ENCODE measurements at places on chromosomes 13 and 19.

DNA sequence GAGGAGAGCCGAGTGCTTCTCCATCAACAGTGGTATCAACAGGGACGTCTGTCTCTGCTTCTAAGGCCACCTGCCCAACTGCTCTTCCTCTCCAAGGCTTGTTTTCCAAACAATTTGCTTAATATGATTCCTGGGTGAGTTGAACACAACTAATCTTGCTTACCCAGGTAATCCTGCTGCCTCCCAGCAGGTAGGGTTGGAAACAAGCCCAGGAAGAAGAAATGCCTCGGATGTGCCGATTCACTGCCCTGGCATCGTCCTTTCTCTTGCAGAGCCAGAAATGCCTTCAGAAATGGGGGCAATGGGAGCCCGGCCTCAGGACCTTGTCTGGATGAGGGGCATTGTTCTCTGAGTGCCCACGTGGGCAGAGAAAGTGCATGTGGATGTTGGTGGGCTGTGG is 51.9 kb upstream of the C1QTNF9B start:
- DNase-seq = no peak

GRCh38 chr13:52187029-52187423 is 27.6 kb upstream of the NEK3 start:
- no peak for DNase-seq

GRCh38 chr13:71068041-71068440 is 799.0 kb downstream of the DACH1 start:
- peak; percentile 3 for DNase-seq

DNA sequence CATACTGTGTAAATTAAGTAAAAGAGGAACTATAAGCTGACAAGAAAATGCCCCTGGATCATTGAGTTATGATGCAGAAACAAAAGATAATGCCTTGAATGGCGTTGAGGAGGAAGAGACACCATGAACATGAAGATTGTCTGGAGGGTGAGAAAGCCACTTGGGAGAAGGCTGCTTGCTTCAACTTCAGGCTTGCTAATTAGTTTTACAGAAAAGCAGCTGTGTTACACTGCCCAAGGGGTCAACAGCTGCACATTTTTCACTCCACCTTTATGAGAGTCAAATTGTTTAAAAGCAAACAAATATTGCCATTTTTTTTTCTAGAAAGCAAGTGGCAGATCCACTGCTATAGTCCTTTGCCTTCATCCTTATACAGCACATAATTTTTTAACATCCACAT is 35.5 kb upstream of the KLF12 start:
- no peak for DNase-seq

DNA sequence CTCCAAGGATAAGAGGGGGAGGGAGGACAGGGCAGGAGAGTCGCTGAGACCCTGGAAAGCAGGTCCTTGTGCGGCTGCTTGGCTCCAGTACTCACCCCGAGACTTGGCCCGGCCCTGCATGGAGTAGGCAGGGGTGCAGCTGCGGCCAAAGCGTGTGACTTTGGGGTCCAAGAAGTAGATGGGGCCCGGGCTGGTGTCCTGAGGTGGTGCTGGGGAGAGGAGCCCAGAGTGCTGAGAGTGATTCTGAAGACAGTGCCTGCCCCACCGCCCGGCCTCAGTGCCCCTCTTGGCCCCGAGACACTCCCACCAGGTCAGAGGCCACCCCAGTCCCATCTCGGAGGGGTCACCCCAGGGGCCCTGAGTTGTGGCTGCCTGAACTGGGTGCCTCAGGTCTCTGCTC is 6.7 kb upstream of the SHC2 start:
- DNase-seq = no peak

DNA sequence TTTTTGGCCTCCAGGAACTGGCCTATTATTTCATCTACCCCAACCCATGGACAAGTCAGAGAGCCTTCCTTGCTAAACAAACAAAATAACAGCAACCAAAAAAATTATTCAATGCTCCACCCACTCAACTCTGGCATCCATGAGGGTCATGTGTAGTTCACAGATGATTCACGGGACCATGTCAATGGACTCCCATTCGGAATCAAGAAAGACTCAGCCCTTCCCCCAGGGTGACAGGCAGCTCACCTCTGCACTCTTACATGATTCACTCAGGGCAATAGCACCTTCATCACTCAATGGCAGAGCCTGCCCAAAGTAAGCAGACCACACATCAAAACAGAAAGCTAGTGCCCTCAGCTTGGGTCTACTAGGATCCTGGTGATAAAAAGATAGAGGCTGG is 14.3 kb upstream of the SCEL start:
- DNase-seq = no peak

GRCh38 chr19:47427241-47428176 is 8.2 kb upstream of the MEIS3 start:
- peak; percentile 54 for DNase-seq

DNA sequence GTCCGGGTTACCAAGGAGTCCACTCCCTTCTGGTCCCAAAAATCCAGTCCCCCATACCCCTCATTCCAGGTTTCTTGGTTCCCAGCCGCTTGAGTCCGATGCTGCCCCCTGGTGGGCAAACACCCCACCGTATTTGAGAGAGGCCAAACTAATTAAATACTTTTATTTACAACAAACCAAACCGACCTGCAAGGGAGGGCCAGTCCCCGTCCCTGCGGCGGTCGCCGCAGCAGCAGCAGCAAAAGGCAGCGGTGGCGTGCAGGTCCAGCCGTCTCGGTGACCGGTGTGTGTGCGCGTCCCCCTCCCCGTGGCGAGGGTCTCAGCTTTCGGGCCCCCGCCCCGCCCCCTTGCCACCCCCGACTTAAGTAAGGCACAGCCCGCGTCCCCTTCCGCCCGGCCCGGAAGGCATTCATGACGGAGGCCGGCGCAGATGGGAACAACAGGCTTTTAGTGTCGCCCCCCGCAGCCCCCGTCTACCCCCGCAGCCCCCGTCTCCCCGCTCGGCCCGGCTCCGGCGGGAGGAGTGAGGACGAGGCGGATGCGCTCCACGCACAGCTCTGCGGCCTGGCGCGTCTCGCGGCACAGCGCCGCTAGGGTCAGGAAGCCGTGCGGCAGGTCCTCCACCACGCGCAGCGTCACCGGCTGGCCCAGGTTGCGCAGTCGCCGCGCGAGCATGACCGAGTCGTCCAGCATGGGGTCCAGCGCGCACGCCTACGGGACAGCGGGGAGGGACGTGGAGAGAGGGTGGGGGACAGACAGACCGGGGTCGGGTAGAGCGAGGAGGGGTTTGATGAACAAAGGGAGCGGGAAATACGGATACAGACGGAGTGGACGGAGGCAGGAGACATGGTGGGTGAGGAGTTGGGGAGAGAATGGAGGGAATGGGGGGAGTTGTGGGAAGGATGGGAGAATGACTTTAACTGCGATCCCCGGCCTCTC is 11.5 kb upstream of the CNFN start:
- peak; percentile 26 for DNase-seq

DNA sequence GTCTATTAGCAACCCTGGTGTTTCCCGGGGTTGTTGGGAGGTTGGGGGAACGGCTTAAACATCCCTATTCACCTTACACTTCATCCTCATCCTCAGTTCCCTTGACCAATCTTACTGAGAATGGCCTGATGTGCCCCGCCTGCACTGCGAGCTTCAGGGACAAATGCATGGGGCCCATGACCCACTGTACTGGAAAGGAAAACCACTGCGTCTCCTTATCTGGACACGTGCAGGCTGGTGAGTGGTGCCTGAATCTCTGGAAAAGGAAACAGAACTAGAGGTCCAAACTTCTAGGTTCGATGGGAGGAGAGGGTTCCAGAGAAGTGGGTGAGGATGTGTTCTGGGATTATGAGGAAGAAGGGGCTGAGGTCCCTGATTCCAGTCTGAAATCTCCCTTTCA is 5.9 kb downstream of the PINLYP start:
- DNase-seq = no peak

- DNase-seq = no peak
Observed at GRCh38 chr13:98187155-98187964, 10.3 kb upstream of the RNF113B start.

- DNase-seq = no peak
Observed at GRCh38 chr13:105611424-105611823, 924.0 kb downstream of the EFNB2 start.

DNA sequence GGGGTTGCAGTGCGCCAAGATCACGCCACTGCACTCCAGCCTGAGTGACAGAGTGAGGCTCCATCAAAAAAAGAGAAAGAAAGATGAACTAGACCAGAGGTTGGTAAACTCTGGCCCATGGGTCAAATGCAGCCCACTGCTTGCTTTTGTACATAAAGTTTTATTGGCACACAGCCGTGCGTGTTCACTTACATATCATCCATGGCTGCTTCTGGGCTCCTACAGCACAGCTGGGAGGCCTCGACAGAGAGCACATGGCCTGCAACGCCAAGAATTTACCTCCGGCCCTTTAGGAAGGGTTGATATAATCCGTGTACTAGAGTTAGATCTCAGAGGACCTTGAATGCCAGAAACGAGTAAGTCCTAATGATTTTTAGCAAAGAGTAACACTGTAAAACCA is 46.0 kb downstream of the GNG7 start:
- no peak for DNase-seq

- no peak for DNase-seq
Observed at GRCh38 chr13:27534981-27535380, 84.6 kb upstream of the MTIF3 start.

- peak; percentile 80 for DNase-seq
Observed at GRCh38 chr13:113001241-113002140, 32.5 kb downstream of the MCF2L start.

DNA sequence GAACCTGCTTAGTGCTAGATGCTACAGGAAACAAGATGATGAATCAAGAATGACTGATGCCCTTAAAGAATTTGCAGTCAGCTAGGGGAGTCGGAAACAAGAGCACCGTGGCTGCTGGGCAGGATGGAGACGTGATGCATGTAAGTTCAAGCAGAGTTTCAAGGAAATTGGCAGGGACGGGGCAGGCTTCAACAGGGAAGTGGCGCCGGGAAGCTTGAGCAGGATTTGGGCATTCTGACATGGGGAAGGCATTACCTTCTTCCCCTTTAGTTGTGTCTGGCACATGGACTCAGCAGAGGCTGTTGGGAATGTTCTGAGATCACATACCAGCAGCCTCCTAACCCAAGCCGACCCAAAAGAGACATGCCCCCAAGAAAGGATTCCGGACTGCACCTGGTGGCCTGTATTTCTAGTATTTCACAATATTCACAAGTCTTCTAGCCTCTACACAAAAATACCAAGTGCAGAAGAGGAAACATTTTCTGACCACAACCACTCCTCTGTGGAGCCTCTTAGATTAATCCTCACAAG is 138.2 kb downstream of the CRYL1 start:
- no peak for DNase-seq

GRCh38 chr13:66341635-66342377 is 888.3 kb downstream of the PCDH9 start:
- DNase-seq = no peak

- no peak for DNase-seq
Observed at GRCh38 chr13:33207615-33207961, 78.0 kb downstream of the STARD13 start.

DNA sequence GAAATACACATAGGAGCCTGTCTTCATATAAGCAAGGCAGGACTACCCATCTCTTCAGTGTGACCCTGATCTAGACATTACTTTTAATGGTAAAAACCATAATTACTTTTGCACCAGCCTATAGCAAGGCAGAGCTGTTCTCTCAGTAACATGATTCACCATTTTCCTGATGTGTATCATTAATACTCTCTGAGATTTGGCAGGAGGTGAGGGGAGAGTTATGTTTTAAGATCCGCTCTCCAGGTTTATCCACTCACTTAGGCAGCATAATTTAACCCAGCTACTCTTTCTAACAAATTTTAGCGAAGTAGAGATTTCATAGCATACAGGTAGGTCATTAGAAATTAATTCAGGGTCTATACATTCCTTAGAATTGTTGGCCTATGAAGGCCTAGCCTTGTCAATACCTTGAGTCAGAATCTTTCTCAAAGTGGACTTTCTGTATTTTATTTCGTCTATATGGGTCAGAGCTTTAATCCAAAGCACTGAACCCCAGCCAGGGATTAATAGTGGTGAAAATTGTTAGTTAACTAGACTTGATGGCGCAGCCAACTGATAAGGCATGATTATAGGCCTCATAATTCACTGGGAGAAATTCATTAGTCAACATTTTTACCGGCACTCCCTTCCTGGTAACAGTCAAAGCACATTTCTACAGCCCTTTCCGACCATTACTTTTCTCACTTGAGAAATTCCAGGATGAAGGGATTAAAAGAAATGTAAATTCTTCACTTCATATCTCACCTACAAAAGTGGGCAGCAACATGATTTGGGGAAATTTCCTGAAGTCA is 955.1 kb downstream of the DIAPH3 start:
- DNase-seq = no peak

- no peak for DNase-seq
Observed at GRCh38 chr19:5676105-5676771, 4.1 kb downstream of the MICOS13 start.

DNA sequence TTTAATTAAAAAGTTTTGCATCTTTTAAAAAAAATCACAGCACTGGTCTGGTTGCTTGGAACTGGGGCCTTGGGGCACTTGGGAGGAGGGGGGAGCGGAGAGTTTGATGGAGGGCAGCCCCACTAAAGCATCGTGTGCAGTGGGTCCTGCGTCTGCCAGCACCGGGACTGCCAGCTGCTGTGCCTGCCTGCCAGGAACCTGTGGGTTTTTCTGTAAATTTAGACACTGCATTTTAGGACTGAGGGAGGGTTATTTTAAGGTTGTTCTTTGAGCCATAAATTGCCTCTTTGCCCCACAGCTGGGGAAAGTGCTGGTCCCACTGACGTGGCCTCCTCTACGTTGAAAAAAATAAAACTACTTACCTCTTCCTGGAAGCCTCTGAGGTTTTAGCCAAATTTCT is 2.9 kb downstream of the KLF2 start:
- DNase-seq = no peak

DNA sequence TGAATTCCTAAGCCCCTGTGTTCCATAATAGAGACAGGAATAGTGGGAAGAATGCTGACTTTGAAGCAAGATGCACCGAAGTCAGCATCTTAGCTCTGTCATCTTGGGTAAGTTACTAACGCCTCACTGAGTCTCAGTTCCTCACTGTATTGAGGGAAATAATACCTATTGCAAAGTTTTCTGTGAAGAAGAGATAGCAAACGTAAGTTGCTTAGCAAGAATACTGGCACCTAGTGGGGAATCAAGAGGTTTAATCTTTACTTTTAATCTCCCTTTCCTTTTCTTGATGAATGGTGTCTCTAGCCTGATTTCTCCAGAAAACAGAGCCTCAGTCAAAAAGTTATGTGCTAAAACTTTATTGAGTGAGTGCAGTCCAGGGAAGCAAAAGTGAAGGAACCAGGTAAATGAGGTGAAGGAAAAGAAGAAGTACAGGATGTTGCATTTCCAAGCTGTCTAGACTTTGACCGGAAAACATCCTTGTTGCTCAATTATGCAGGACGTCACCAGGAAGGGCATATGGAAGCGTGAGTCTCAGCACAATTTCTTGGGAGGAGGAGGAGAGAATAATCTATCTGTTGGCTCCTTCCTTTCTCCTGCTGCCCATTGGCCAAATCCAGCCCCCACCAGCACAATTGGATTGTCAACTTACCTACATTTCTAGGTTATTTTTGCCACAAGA is 210.0 kb downstream of the B3GLCT start:
- no peak for DNase-seq

- peak; percentile 51 for DNase-seq
Observed at GRCh38 chr13:53782488-53782961, 753.9 kb downstream of the OLFM4 start.

All from NCI-H2107 (cell line).